NCI-H510A treated with DMSO at 0.1 percent for 48 hours (cell line): ENCODE measurements at places on chromosomes 7 and 10.
A peak's percentile ranks its signal among the peaks of the same experiment; 100 is the strongest.

- no peak for DNase-seq
Measured at GRCh38 chr10:14306190-14306589, 24.5 kb downstream of the FRMD4A start.

DNA sequence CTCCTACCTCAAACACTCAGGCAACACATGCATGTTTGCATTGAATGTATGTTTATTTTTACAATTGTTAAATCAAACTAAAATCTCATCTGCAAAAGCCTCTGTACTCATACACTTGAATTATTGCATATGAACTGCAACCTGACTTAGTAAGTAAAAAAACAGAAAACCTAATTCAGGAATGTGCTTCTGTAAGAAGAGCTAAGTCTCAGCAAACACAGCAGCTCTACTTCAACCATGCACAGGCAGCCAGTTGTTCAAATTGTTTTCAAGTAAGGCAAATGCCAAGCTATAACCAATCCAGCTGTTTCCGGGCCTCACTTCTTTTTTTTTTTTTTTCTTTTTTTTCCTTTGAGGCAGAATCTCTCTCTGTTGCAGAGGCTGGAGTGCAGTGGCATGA is 93.5 kb upstream of the MALRD1 start:
- no peak for DNase-seq

DNA sequence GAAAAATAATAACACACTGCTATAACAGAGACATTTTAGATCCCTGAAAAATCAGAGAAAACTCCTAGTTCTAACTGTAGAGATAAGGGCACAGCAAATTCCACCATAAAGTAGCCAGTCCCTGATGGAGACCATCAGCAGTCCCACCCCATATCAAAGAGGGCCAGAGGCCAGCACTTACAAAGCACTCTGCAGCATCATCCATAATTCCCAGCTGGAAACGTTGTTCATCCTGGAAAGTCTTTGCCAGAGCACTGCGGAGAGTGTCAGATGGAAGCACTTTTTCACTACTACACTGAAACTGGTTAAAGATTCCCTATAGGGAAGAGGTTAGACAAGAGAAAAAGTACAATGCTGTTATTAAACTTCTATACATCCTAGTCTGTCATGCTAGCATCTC is 45.8 kb downstream of the USP54 start:
- no peak for DNase-seq

GRCh38 chr10:29668628-29669027 is 33.9 kb upstream of the SVIL start:
- no peak for DNase-seq

GRCh38 chr10:99369126-99369525 is 40.0 kb downstream of the CNNM1 start:
- DNase-seq = no peak

- no peak for DNase-seq
Measured at GRCh38 chr7:139139150-139139549, 29.6 kb upstream of the ZC3HAV1 start.

GRCh38 chr10:43402176-43402575 is 6.8 kb downstream of the HNRNPF start:
- DNase-seq = no peak

- peak; percentile 79 for DNase-seq
Measured at GRCh38 chr7:38932509-38933168, 23.6 kb upstream of the VPS41 start.

- peak; percentile 17 for DNase-seq
Measured at GRCh38 chr7:66880053-66880452, 41.0 kb upstream of the TMEM248 start.

DNA sequence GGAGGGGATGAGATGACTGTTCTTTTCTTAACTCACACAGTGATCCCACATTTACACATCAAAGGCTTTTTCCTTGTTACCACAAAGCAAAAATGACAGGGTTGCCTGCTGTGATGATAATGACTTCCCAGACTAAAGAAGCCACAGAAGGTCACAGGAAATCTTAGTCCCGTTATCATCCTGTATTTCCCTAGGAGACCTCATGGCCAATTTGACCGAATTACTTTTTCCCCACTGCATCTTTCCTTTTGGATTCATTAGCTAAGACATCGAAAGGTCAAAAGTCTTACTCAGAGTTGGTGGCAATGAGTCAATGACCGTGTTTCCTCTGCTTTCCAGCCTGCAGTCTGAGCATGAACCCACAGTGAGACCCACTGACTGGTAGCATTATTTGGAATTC is 130.1 kb upstream of the INHBA start:
- no peak for DNase-seq

DNA sequence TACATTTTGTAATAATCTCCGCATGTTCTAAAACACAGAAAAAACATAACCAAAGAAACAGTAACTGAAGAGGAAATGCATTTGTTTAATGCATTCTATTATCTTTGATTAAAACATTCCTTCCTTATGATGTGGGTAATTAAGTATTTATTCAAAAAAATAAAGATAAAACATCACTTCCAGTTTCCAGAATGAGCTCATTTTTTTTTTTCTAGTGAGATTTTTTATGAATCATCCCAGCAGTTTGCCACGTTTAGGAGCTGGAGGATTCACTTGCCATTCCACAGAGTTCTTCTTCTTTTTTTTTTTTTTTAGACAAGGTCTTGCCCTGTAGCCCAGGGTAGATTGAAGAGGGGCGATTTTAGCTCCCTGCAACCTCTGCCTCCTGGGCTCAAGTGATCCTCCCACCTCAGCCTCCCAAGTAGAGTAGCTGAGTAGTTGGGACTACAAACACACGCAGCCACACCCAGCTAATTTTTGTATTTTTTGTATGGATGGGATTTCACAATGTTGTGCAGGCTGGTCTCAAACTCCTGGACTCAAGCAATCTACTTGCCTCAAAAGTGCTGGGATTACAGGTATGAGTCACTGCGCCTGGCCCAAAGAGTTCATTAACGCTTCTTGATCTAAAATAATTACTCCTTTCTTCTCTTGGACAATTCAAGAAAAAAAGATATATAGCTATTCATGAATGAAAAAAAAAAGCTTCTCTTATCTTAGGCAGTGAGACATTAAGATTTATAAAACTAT is 177.3 kb downstream of the DKK1 start:
- no peak for DNase-seq

DNA sequence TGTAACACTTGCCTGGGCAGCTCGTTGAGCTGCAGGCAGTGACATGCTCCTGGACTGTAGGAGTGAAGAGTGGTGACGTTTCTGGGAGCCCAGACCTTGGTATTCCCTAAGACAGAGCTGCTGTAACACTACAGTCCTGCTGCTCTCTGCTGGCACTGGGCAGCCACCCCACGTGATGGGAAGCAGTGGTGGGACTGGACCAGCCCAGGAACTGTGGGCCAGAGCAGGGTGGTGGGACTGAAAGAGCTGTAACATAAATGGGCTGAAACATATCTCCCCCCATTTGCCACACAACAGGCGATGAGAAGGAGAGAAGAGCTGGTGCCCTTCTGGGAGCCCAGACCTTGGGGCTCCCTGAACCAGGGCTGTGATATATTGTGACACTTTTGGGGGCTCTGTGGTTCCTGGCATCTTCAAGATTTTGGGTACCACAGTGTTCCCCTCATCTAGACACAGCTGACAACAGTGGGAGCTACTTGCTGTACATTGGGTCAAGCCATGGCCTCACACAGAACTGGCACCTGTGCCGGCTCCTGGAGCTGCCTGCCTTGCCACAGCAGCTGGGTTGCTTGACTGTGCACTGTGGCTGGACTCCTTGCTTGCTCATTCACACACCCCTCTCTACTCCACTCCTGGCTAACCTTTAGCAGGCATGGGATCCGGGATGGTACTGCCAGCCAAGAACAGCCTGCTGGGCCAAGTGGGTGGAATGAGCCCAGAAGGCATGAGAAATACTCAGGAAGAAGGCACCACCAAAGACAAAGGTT is 161.3 kb upstream of the PCDH15 start:
- DNase-seq = no peak

DNA sequence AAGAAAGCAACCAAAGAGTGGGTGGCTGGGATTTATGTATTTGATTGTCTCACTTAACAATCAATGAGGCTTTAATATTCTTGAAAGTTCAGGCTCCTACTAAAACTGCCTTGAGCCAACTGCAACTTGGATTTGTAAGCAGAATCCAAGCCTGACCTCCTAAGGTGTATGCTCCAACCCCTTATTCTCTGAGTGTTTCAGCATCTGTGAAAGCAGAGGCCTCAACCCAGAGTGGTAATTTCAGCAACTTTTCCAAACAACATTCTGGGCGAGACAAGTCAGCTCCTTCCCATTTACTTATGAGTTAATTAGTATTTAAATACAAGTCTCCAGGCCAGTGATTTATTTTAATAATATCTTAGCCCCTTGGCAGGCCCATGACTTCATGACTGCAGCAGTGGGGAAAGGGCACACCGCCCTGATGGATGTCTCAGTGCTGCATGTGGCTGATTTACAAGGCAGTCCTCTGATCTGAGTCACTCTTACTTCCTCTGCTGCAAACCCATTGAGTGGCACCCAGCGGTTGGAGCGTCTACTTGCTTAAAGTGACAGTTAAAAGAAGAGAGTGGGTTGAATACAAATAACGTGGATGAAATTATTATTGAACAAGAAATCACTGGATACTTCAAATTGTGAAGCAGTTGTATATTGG is 209.1 kb downstream of the TRIL start:
- peak; percentile 33 for DNase-seq

DNA sequence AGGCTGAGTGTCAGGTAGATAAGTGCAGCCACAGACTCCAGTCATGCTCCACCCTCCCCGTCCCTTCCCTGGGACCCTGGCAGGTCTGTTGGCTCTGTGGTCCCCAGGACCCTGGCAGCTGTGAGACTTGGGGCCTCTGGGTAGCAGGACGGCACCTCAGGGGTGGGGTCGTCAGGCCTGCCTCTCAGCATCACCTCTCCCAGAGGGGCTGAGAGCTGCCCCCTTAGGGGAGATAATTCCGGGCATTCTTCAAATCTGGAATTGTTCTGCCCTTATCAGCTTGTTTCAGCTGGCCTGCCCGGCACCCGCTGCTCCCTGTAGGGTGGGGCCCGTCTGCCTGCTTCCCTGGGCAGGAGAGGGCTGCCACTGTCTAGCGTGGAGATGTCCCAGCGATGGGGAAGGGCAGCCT is 23.3 kb downstream of the PODXL start:
- DNase-seq = no peak

- DNase-seq = peak; percentile 47
Measured at GRCh38 chr7:77696643-77697534, 630 bp downstream of the RSBN1L start.

- no peak for DNase-seq
Measured at GRCh38 chr7:121103086-121103485, 114.6 kb downstream of the CPED1 start.

DNA sequence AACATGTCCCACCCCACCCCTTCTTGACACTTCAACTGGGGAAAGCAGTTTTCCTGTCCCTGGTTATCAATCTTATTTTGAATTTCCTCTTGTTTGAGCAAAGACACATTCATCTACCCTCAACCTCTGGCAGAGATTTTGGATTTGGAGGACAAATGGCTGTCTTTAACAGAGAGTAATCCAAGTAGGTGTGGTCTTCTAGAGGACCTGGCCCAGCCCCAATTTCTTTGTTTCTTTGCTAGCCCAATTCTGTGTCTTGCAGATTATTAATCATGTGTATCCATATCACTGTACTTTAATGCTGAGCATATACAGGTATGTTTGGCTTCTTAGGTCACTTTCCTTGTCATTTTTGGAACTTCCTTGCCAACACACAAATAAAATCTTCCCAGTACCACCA is 58.8 kb upstream of the ADCY1 start:
- no peak for DNase-seq

GRCh38 chr7:91826377-91826776 is 54.1 kb downstream of the MTERF1 start:
- no peak for DNase-seq

GRCh38 chr10:17067376-17068264 is 62.0 kb downstream of the CUBN start:
- no peak for DNase-seq
